ENCODE measurements at places on chromosomes 2 and 18.

DNA sequence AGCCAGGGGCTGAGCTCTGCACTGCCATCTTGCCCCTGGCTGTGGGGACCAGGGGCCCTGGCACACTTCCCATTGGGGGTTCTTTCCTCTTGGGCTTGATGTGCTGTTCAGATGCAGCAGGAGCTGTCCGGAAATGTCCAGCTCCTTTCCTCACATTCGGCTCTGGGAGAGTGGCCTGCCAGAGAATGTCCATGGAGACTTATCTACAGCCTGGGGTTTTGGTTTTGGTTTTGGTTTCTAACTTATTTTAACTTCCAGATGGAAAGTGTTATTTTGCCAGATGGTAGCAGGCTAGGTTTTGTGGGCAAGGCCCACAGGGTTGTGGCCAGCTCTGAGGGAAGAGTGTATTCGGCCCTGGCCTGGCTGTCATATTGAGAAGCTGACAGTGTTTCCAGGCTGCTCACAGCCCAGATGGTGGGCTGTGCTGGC is 177.3 kb downstream of the ANKRD30B start:
- no peak for DNase-seq

DNA sequence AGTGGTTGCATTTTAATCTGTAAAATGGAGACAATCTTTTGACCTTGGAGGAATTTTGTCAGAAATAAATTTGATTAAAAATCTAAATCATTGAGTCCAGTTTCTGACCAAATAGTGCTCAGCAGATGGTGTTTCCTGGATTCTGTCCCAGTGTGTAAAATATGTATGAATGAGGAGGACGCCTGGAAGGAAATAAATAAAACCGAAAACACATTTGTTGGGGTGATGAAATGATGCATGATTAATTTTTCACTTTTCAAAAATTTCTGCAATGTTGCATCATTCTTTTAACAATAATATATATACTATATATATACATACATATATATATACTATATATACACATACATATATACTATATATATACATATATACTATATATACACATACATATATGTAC is 261.1 kb upstream of the TRIB2 start:
- DNase-seq: no peak

- no peak for DNase-seq
These were observed 40.5 kb upstream of the RTN4 start for GRCh38 chr2:55090702-55091101.

GRCh38 chr2:207240649-207241048 is 74.9 kb upstream of the KLF7 start:
- DNase-seq: no peak

GRCh38 chr2:21424375-21424774 is 300.6 kb downstream of the TDRD15 start:
- no peak for DNase-seq

- no peak for DNase-seq
These were observed 62.2 kb downstream of the ARMC9 start for GRCh38 chr2:231260442-231261208.

GRCh38 chr18:76838182-76838581 is 15.8 kb downstream of the ZNF236 start:
- DNase-seq: no peak
